Stimulated activated naive CD8-positive, alpha-beta T cell treated with anti-CD3 and anti-CD28 coated beads, Interleukin-15, amount 100 ng/mL, for 72 hours (primary cell): ENCODE measurements at places on chromosomes 16 and 17.

DNA sequence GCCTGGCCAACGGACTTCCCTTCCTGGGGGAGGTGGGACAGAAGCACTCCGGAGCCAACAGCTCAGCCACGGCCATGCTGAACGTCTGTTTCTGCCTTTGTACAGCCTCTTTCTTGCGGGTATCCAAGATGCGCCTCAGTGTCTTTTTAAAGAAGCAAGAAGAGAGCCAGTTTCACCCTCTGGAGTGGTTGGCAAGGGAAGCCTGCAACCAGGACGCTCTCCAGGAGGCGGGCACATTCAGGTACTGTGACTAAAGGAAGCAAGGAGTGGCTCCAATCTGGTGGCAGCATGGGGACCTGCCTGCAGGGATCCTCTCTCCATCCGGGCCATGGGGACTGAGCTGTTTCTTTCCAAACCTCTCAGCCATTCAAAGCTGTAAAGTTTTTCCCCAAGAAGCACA is 60.6 kb upstream of the ENDOV start:
- no peak for DNase-seq

GRCh38 chr17:27089929-27090247 is 204.0 kb upstream of the WSB1 start:
- DNase-seq: no peak

DNA sequence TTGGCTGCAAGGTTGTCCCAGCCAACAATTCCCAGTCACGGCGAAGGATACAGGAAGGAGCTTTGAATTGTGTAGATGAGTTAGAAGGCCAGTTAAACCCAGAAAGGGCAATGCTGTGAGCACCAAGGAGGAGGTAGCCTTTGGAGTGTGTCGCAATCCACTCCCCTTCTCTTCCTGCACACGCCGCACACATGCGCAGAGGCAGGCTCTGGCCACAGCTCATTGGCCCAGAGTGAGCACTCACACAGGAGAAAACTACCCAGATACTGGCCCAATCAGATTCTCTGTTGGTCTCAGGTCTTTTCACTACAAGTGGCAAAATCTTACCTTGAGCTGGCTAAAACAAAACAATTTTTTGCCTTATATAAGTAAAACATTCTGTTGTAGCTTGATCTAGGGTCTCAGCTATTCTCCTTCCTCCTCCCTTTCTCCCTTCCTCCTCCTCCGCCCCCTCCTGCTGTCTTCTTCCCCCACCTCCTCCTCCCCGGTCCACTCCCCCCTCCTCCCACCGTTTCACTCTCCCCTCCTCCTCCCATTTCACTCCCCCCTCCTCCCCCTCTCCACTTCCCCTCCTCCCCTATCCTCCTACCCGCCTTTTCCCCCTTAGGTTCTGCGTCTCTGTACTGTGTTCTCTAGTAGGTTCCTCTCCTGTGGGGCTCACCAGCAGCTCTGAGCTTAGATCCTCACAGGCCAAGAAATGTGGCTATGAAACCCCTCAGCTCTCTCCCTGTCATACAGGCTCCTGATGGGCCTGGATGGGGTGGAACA is 344.9 kb downstream of the CPPED1 start:
- peak; percentile 31 for DNase-seq

GRCh38 chr16:87046235-87046634 is 271.0 kb downstream of the C16orf95 start:
- DNase-seq: no peak

DNA sequence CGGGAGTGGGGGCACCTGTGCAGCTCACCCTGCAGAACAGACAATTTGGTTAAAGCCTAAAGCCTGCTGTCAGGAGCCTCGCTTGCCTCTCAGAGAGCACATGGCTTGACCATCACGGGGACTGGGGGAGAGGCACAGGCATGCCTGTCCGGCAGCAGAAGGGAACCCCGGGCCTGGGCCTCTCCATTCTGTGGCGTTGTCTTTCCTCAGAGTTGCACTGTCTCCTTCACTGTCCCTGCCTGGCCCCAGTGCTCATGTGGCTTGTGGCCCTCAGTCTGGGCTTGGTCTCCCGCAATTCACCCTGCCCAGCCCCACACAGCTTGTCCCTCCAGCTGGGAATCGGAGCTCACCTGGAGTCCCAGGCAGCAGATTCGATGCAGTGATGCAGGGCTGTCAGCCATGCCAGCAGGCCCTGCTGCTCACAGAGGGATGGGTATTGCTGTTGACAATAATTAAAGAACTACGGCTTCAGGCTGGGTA is 189.9 kb downstream of the SEC14L1 start:
- no peak for DNase-seq

- no peak for DNase-seq
Measured at GRCh38 chr16:23408823-23409298, 44.1 kb downstream of the COG7 start.

DNA sequence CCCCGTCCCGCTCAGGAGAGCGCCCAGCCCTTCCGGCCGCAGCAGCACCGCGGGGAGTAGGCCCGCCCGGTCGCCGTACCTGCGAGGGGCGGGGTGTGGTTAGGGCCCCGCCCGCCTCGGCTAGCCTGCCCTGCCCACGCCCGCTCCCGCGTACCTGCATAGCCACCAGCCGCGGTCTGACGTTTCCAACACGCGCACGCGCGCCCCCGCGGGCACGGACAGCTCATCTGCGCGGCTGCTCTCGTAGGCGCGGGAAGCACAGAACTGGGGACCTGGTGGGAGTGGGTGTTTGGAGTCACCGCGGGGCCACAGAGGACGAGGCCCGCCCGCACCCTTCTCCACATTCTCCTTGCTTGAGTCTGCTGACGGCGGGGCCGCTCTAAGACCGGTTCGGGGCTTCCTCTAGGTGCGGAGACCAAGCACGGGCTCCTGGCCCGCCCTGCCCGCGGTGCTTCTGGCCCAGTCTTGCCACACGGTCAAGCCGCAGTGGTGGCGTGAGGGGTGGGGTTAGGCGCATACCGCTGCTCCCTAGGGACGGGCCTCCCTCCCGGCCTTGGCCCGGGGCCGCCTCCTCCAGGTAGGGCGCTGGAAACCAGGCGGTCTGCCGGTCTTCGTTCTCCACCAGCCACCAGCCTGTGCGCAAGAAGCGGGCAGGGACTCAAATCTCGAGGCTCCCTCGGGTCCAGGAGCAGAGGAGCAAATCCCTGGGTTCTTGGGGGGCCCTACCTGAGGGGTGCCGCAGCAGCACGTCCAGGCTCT is 1.8 kb downstream of the NOXO1 start:
- DNase-seq: no peak

DNA sequence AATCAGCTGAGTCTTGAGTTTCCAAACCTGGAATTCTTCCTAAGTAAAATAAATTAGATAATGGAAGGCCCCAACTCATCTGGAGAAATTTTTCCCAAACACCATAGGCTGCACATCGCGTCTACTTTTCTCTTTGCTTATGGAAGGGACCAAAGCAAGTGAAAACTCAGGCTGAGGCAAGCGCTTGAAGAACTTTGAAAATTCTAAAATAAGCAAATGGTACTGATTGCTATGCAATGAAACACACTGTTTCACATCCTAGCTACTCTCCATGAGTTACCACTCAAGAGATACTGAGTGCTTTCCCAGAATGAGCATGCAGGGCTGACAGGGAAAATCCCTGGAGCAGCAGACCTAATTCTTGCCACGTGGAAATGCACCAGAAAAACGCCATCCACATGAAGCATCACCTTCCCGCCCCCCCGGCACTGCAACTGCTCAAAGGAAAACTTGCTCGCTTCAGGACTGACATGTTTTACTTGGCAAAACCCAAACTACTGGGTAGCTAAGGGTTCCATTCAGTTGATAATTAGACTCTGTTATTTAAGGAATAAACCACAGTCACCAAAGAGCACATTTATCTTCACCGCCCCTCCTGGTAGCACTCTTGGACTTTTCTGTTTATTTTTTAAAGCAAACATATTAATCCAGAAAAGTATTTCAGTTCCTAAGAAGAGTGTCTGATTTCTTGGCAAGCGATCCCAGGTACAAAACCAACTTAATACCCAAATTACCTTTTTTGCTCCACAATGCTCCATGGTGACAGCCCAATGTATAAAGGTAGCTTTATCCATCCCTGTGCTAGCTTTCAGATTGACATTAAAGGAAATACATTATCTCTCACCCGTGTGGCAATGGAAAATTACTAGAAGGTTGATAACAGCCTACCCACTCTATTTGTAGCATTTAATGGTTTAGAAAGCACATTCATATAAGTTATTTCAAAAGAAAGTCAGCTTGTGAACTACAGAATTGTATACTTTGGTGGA is 62.5 kb downstream of the WDR59 start:
- no peak for DNase-seq

DNA sequence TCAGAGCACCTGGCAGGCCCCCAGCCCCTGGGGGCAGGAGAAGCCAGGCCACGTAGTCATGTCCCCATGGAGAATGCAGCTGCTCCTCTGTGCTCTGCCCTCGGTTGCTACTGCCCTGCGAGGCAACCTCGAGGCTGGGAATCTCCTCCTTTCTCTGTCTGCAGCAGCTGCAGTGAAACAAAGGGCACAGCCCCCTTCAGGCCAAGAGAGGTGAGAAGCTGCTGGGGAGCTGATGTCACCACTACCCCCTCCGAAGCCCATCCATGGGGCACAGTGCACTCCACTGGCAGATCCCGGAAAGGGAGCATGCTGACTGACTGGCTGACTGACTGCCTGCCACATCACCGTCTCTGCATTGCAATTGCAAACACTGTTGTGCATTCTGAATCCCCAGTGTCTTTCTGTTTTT is 103.7 kb downstream of the GRIN2A start:
- DNase-seq: no peak

DNA sequence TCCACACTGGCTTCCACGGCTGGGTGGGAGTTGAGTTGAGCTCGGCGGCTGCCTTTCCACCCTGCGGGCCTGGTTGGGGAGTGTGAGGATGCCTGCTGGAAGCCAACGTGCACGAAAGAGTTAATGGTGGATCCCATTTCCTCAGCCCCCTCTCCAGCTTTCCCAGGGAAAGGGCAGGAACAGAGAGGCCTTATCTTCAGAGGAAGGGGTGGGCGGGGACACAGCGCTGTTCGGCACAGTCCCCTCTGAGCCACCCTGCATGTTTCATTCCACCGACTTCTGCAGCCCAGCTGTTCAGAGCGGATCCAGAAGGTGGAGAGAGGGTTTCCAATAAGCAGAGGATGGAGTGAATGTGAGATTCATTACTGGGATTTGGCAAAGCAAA is 295.3 kb downstream of the SEC14L1 start:
- no peak for DNase-seq

GRCh38 chr17:4509923-4510617 is 11.4 kb downstream of the SPNS2 start:
- DNase-seq: no peak

GRCh38 chr17:21360048-21360447 is 16.1 kb upstream of the KCNJ12 start:
- DNase-seq: no peak

DNA sequence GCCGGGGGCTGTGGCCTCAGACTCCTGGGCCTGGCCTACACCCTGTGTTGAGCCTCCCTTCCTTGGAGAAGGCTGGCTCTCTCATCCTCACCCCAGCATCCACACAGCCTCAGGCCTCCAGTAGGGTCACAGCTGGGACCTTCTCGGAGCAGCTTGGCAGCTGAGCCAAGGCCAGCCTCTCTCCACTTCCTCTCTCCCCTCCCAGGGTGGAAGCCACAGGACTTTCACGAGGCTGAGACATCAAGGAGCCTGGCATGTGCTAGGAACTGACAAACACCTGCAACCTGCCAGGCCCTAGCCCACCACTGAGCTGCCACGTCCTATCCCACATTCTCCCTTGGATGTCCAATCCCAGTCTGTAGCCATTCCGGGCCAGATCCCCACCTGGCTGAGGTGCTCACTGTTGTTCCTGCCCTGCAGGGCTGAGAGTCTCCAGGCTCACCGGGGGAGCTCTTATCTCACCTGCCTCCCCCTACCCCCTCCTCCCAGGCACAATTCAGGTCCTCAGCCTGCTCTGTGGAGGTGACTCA is 3.1 kb downstream of the MMP15 start:
- DNase-seq: no peak

GRCh38 chr17:27522028-27522635 is 65.9 kb downstream of the KSR1 start:
- no peak for DNase-seq
